ENCODE measurements at places on chromosomes 16 and 17.

- no peak for DNase-seq
These were observed 4.1 kb upstream of the SLFN5 start for GRCh38 chr17:35238821-35239220.

DNA sequence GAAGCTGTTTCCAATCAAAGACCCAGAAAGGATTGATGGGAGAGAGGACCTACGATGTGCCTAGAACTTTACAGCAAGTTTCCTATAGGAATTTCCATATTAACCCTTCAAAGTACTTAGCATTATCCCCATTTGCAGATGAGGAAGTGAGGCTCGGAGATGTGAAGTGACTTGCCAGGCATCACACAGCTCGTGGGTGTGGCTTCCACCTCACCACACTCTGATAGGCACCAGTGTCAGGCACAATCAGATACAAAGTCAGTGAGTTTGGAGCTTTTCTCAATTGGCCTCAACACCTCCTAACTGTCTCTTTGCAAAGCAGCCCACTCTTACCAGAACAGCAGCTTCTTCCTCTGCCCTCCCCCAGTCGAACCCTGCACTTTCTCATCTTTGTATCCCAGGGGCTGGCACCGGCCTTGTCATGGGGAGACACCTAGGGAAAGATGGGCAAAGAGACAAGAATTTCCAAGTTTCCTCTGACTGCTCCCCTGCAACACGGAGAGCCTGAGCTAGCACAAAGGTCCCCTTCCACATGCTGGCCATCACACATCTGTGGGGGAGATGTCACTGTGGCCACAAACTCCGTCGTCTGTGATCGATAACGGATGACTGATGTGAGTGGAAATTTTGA, 37.4 kb upstream of the CCL1 start:
- no peak for DNase-seq

GRCh38 chr17:79515646-79516571, 94.9 kb downstream of the RBFOX3 start:
- DNase-seq: peak; percentile 68

- no peak for DNase-seq
These were observed 20.2 kb upstream of the CPSF4L start for GRCh38 chr17:73281928-73282327.

GRCh38 chr17:32285746-32286517, 20.3 kb downstream of the RHBDL3 start:
- no peak for DNase-seq

DNA sequence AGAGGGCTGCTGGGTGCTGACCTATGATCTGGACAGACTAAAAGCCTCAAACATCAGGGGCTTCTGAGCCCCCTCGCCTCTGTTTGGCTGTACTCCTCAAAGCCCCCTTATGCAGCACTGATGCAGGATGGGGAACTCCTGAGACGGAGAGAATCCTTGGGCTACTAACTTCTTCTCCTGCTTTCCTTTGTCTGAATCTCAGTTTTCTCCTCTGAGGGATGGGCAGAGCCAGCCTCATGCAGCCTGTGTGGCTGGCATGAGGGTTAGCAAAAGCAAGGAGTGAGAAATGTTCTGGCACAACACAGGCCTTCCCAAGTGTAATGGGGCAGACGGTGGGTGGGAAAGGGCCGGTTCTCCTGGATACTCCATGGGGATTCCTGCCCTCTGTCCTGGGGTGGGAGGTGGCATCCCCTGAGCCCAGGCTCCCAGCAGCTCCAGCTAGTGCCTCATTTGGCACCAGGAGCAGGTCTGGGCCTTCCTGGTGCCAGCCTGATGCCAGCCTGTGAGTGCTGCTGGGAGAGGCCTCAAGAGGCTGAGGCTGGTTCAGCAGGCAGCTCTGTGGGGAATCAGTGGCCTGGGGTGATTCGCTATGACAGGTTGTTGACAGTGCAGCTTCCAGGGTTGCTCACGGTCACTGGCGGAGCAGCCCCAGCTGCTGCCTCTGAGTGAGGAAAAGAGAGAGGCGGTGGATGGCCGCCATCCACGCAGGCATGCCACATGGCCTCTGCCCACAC, 4.0 kb upstream of the BRD7 start:
- no peak for DNase-seq

DNA sequence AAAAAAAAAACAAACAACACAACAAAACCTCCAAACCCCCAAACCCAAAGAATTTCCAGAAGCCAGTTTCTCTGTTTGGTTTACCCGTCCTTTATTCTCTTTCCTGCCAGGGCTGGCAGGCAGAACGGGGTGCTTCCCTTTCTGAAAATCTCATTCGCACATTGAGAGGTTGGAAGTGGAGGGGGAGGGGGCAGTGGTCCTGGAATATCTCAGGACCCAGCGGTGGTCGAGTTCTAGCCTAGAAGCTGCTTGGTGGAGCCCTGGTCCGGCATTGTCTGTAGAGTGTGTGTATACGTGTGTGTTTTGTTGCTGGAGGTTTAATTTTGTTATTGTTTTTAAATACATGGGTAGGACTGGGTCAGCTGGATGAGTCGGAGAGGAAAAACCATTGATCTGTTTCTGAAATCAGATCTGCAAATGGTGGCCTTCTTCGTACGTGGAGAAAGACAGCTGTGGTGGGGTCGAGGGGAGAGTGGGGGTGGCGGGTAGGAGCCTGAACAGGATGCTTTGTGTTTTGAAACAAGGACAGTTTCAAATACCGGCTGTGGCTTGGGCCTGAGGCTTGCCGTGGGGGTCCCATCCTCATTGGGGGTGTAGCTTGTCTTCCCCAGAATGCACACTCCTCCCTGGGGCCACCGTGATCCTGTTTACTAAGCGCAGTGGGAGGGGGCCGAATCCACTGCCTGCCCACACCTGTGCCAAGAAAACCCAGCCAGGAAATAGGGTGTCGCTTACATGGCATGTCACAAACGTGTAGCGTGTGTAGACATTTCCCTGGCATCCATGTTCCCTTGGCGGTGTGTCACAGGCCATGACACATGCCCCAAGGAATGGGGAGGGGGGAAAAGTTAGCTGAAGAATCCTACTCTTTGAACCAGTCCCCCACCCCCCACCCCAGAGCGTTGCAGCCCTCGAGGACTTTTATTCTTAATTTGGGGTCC, 1.6 kb downstream of the CMIP start:
- DNase-seq: peak; percentile 35

DNA sequence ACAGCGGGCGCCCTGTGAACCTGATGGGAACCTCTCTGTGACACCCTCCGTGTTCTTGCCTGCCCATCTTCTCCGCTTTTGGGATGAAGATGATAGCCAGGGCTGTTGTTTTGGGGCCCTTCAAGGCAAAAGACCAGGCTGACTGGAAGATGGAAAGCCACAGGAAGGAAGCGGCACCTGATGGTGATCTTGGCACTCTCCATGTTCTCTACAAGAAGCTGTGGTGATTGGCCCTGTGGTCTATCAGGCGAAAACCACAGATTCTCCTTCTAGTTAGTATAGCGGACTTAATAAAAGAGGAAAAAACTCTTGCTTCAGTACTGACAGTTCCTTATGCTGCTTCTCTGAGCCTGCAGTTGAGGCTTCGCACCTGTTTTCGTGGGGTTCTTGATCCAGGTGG, 10.5 kb downstream of the CDK5RAP3 start:
- DNase-seq: no peak

GRCh38 chr17:48883171-48883570, 9.4 kb upstream of the ATP5MC1 start:
- DNase-seq: no peak

DNA sequence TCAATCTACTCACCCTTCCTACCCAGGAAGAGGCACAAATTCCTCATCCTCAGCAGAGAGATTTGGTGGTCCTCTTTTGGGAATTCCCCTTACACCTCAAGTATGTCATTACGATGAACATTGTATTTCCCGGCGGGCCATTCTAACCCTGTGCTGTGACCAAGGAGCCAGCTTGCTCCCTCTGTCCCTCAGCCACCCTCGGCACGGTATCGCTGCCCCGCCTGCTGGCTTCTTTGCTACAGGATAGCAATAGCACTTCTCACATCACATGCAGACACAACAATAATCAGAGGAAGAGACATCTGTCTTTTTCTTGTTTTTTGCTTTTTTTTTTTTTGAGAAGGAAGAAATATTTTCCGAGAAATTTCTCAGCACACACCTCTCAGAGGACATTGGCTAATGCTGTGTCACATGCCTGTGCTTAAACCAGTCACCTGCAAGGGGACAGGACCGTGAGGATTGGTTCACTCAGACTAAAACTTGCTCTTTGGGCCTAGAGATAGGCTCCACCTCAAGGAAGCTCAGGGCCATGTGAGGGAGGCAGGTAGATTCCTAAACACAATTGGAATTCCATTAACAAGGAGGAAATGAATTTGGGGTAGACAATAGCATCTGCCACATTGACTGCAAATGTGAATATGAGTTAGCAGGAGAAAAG, 41.2 kb downstream of the TMC5 start:
- DNase-seq: no peak

GRCh38 chr17:72120642-72121163, at the start of gene SOX9:
Gene SOX9, plus strand, starts transcription at chr17:72121020. Its CDS starts 372 bp downstream, at chr17:72121392.
- DNase-seq: peak; percentile 93

DNA sequence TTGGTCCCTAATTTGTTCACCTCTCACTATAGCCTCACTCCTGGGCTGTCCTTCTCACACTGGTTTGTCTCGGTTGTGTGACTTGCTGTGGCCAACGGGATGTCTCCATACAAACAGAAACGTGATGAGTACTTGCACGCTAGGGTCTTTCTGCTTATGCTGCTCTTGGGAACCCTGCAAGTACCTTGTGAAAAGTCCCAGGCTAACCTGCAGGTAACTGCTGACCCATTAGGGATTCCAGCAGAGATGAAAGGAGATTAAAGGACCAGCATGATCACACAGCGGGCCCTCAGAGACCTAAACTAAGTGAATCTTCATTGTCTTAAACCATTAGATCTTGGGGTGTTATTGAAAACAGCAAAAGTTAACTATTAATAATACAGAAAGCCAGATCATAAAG, 562.8 kb upstream of the GOT2 start:
- no peak for DNase-seq

GRCh38 chr16:83722456-83723183, 85.2 kb upstream of the HSBP1 start:
- no peak for DNase-seq

DNA sequence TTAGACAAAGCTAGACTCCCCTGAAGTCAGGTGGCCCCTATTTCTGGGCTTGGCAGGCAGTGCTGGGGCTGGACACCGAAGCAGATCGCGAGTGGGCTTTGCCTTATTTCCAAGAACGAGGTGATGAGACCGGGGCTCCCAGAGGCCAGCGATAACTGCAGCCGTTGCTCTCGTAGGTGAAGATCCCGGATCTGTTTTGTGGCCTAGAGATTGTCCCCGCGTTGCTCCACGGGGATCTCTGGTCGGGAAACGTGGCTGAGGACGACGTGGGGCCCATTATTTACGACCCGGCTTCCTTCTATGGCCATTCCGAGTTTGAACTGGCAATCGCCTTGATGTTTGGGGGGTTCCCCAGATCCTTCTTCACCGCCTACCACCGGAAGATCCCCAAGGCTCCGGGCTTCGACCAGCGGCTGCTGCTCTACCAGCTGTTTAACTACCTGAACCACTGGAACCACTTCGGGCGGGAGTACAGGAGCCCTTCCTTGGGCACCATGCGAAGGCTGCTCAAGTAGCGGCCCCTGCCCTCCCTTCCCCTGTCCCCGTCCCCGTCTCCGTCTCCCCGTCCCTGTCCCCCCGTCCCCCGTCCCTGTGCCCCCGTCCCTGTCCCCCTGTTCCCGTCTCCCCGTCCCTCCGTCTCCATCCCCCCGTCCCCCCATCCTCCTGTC, 1.5 kb upstream of the TBCD start:
- DNase-seq: no peak

- no peak for DNase-seq
These were observed 1.6 kb upstream of the TLCD2 start for GRCh38 chr17:1711804-1712203.

- DNase-seq: no peak
These were observed 531.7 kb upstream of the TOM1L1 start for GRCh38 chr17:54368906-54369305.

GRCh38 chr17:19781488-19782458, 33.7 kb upstream of the ALDH3A1 start:
- no peak for DNase-seq

DNA sequence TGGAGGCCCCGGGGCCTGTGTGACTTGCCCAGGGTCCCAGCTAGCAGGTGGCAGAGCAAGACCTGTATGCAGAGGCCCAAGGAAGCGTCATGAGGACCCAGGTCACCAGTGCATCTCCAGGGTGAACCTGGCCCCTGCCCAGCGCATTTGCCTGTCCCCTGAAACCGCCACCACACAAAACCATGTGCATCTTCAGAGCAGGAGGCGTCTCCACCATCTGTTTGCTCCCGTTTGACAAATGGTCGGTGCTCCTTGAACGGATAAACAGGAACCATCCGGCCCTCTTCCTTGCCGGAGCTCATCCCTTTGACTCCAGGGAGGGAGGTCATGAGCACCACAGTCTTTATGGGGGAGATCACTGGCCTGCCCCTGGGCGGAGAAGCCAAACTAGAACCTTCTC, 62.5 kb downstream of the JPH3 start:
- no peak for DNase-seq

DNA sequence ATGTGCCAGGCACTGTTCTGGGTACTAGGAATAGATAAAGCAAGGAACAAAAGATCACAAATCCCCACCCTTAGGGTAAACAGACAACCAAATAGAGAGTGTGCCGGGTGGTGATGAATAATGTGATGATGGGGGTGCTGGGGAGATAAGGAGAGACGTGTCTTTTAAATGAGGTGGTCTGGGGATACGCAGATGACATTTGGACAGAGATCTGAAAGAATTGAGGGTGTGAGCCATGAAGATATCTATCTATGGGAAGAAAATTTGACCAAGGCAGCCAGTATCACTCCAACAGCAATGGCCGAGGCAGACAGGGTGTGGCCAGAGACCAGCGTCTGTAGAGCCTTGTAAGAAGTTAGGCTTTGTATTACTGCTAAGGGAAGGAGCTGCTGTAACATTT, 165.3 kb downstream of the MRTFB start:
- DNase-seq: no peak

GRCh38 chr16:65910291-65910690, 456.2 kb upstream of the CDH5 start:
- DNase-seq: no peak

- no peak for DNase-seq
These were observed 13.9 kb downstream of the ZFPM1 start for GRCh38 chr16:88466949-88467348.

GRCh38 chr17:71910002-71910401, 210.8 kb upstream of the SOX9 start:
- no peak for DNase-seq
